ENCODE measurements at places on chromosomes 4 and X.

- DNase-seq = no peak
Measured at GRCh38 chr4:186025408-186025690, 43.6 kb upstream of the TLR3 start.

- DNase-seq = no peak
Measured at GRCh38 chrX:152905081-152905420, 7.2 kb downstream of the ZNF185 start.

DNA sequence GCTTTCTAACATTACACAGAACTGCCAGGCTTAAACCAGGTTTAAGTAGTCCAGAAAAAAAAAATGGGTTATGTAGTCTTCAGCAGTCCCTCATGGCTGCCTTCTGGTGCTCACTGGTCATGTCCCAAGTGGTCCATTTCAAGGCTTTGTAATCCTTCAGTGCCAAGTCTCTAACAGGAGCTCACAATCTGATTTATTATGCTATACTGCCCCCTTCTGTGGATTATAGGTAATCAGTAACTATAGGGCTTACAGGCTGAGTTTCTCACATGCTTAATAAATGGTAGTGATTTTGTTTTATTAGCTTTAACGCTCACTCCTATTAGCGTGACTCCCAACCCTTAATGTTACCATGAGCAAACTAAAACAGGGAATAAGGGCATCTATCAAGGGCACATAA lies 92.5 kb upstream of the EDA2R start:
- peak; percentile 11 for DNase-seq

- DNase-seq = no peak
Measured at GRCh38 chr4:71907782-71908181, 123.9 kb upstream of the GC start.

DNA sequence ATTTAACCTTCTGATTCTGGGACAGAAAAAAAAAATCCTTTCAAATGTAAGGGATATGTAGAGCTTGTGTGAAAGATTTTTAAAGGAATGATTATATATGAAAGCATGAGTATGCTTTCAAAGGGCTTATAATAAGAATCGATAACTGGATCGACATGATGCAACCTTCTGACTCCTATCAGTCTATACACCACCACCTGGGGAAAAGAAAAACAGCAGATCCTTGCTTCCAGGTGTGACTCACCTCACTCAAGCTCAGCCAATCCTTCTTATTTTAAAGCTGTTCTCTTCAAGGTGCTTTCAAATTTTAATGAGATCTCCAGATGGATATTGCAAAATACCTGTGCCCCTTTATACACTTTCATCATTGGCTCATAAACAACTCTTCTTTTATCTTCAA lies 102.1 kb upstream of the EDNRA start:
- DNase-seq = no peak

GRCh38 chrX:130155564-130155963 lies 10.1 kb downstream of the AIFM1 start:
- DNase-seq = no peak

- no peak for DNase-seq
Measured at GRCh38 chrX:48689208-48689920, 5.8 kb downstream of the WAS start.

GRCh38 chr4:79022529-79022928 lies 83.3 kb upstream of the PAQR3 start:
- DNase-seq = no peak

GRCh38 chr4:152485726-152486276 lies 50.1 kb downstream of the FBXW7 start:
- peak; percentile 22 for DNase-seq

DNA sequence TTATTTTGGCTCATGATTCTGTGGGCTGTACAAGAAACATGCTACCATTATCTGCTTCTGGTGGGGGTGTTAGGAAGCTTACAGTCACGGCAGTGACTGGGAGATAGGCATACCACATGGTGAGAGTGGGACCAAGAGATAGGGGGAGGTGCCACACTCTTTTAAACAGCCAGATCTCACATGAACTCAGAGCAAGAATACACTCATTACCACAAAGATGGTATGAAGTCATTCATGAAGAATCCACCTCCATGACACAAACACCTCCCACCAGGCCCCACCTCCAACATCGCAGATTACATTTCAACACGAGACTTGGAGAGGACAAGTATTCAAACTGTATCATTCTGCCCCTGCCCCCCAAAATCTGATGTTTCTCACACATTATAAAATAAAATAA lies 2396.7 kb downstream of the PCDH7 start:
- DNase-seq = no peak

DNA sequence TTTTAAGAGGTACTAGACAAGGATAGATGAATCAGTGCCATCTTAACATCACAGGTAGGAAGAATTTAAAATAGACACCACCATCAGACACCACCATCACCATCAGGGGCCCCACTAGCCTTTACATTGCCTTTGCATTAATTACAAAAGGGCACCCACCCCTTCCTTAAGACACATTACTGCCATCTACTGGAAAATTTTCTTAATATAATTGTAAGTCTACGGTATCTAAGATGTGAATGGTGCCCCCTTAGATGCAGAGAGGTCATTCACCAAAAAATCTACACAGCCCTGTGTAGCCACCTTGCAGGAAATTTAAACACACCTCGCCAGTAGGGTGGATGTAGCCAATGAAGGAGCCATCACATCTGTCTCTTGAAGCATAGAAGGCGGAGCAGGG lies 184.1 kb downstream of the MID1IP1 start:
- DNase-seq = no peak

DNA sequence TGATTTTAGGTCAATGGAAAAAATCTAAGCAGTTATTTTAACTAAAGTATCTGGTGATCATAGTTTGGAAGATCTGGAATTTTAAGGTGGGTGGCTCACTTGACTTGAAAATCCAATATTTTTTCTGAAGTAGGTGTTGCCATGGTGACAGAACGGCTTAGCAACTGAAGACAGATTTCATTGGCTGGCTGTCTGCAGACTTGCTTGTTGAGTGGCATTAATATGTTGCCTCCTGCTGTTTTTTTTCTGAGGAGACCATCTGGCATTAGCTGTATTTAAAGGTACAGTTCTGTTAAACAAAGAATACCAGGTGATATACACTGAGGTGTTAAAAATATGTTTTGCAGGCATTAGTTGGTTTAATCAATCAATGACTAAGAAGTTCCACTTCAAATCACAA lies 19.8 kb downstream of the CPE start:
- no peak for DNase-seq

DNA sequence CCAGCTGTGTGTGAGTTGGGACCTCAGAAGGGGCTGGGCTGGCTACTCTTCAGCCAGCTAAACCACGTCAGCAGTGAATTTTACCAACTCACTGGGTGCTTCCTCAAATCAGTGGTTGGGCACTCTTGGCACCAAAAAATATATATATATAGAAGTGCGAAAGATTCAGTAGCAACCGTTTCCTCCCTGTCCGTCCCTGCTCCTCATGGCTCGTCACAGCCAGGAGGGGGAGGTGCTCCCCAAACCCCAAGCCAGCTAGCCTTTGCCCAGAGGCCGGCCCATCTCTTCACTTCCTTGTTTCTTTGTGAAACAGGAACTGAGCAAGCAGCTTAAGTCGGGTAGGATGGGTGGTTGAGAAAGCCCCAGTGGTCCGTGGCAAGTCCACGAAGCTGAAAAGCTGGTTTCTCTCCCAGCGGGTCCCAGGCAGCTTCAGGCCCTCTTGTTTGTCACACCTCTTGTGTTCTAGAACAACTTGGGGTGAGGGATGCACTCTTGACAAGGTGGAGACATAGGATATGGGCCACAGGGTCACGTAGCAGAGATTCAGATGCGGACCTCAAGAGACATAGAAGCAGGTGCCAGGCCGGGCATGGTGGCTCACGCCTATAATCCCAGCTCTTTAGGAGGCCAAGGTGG lies 6.8 kb upstream of the SASH3 start:
- DNase-seq = no peak

DNA sequence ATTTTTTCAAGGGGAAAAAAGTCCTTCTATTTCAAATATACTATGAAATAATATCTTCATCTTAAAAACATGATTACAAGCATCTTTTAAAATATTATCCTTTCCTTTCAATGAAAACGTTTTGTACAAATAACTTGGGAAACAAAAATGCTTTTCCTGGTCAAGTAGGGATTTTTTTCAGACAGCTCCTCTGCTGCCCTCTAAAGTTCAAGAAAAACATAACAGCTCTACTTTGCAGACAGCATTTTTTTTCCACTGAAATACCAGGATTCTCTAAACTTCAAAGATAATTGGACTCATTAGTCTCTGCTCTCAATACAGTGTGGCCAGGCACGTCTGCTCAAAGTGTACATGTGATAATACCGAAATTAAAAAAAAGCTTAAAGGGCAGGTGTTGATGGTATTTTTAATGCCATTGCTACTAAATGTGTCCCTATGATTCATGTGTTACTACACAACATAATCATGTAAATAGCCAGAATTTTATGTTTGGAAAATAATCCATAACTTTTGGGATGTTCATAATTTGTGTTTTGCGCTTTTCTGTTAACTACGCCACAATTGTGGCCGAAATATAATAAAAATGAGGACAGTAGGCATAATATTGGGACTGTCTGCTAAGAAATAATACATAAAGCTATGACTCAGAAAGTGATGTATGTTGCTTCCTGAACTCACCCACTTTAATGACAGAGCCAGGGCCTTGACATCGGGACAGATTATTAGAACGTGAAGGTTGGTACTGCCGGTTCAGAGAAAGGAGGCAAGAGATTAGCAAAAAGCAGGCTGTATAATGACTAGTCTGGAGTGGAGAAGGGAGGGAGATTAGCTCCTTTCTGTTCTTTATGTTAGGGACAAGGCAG lies 478.9 kb downstream of the KCNIP4 start:
- no peak for DNase-seq

Data from GM04503 (cell line).